ENCODE measurements at places on chromosomes 6 and 20.

DNA sequence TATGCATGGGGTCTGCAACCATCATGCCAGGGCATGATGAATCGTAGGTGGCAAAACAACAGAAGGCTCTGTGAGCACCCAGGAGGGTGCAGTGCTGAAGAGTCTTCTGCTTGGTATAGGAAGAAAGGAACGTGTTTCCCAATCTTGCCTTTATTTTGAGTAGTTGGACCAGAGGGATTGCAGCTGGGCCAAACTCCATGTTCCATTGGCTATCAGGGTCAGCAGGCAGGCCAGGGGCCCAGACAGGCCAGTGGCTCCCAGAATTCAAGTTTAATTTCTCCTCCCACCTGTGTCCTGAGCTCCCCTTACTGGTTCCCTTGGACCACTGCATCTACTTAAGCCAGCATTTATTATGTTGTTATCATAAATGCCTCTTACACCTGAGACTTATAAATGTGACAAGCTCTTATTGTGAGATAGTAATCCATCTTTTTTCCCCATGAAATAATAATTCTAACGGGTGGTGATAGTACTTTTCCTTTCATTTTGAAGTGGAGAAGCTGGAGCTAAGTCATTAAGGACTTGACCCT is 918 bp upstream of the TRIM38 start:
- DNase-seq = no peak

DNA sequence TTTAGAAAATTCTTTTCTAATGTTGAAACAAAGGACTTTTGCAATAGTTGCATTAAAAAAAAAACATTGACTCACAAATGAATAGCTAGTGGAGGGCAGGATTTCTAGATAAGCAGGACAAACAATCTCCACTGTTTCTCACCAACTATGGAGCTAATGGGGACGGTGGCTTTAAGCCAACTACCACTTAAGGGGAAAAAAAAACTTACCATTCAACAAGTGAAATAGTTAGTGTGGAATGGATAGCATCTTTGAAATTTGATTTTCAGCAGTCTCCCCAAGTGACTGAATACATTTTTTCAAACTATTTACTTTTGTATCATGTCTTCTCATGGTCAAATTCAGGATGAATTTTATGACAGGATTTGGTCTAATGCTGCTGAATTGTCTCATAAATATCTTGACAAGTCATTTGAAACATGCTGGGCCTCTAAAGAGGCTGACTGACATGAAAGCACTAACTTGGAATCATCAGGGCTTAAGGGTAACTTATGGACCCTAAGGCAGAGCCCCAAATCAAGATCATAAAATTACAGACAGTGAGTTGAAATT is 100.5 kb downstream of the EYA4 start:
- DNase-seq = no peak

- no peak for DNase-seq
These were observed 36.1 kb downstream of the FASTKD5 start for GRCh38 chr20:3123542-3123941.

- no peak for DNase-seq
These were observed 607.3 kb upstream of the CITED2 start for GRCh38 chr6:139981768-139982181.

DNA sequence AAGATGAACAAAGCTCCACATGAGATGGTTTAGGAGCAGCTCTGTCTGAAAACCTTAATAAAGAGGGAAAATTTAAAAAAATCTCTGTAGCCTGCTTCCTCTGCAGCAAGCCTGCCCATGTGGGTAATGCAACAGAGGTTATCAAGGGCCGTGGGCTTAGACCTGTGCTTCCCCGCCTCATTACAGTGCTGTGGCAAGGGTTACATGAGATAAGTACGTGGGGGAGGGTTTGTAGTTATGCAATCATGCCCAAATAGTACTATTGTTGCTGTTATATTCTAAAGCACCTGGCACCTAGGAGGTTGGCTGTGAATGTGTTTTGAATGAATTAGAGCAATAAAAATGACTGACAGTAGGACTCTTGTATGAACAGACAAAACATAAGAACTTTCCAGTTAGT is 68.3 kb downstream of the PKHD1 start:
- no peak for DNase-seq

- no peak for DNase-seq
These were observed 131.9 kb upstream of the STMND1 start for GRCh38 chr6:16969699-16970655.

DNA sequence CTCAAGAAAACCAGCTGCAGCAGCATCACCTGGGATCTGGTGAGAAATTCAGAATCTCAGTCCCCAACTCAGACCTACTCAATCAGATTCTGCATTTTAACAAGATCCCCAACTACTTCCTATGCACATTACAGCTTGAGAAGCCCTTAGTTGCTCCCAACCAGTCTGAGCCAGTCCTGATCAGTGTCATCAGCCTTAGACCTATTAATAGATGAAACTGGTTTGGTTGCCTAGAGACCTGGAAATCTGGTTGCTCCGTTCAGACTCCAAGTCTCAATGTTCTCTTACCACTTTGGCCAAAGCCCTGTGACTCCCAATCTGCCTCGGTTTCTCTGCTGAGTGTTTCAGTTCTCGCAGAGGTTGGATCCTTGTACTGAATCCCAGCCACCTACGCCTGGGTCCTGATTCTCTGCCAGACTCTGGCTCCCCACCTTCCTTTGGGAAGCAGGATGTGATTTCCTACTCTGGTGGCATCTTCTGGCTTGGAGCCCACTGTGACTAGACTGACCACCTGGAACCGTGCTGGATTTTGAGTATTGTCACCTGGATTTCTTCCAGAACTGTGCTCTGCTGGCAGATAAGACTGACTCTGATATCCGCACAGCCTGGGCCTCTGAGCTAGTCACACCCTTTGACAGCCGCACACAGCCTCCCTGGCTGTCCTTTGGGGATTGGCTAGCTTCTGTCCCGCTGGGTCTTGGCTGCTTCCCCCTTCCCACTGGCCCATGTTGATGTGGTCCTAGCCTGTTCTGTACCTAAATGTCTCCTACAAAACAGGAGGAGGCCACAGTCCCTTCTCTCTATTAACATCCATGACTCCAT is 20.3 kb upstream of the ATXN1 start:
- no peak for DNase-seq

- no peak for DNase-seq
These were observed 8.2 kb downstream of the CCN5 start for GRCh38 chr20:44723391-44723790.

DNA sequence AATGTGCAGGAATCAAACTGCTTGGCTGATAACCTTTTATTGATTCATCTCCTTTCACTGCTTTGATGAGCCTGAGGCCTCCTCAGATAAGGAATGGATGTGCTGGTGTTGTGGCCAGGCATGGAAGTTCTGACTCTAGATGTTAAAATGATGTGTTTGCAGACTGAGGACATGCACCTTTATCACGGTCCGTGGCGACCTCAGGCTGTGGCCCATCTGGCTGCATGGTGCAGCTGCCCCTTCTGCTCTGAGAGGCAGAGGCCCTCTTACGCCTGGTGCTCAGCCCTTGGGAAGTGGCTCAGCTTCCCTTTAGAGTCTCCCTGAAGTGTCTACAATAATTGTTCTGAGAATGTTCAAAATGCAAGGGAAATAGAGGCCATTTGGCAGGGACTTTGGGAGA is 26.2 kb downstream of the CDH4 start:
- no peak for DNase-seq

DNA sequence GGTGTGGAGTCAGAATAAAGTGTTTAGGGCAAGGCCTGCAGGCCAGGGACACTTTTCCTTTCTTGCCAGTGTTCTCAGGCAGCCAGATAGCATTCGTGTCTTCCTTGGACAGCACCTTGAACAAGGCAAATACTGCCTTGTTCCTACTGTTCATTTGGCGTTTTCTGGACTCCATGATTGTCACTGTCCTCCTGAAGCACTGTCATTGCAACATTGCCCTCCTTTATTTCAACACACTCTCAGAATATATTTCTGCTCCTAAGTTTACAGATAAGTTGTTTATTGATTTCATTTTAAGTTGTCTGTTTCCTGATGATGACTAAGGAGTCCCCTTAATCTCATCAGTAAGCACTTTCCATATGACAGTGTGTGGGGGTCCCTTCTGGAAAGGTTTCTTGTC is 15.1 kb upstream of the DEF6 start:
- DNase-seq = no peak

DNA sequence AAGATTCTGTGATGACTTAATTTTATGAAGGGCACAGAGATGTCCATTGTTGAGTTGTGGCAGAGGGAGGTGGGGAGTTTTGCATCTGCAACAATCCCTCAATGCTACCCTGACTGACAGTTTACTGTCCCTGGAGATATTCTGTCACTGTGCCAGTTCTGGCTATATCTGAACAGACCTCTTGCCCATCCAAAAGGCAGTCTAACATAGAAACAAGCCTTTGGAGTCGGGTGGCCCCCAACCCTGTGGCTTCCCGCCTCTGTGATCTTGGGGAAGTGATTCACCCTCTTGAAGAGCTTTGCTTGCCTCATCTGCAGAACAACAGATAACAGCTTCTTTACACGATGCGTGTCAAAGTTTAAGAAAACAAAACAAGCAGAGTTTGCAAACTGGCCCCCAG is 3.8 kb upstream of the E2F1 start:
- DNase-seq = no peak

GRCh38 chr20:11271920-11272594 is 598.3 kb upstream of the JAG1 start:
- no peak for DNase-seq

DNA sequence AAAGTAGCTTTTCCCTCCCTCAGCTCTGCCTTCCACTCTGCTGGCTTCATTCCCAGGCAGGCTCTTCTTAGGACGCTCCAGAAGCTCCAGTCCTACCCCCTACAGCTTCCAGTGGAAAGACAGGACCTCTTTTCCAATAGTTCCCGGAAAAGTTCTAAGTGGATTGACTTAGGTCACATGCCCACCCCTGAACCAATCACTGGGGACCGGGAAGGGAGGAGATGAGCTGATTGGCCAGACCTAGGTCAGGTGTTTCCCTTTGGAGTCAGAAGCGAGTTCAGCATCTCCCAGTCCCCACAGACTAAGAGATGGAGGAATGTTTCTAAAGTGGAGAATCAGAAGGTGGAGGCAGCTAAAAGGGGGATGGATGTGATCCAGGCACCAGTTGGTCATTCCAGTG is 62.9 kb upstream of the KCNG1 start:
- DNase-seq = no peak

DNA sequence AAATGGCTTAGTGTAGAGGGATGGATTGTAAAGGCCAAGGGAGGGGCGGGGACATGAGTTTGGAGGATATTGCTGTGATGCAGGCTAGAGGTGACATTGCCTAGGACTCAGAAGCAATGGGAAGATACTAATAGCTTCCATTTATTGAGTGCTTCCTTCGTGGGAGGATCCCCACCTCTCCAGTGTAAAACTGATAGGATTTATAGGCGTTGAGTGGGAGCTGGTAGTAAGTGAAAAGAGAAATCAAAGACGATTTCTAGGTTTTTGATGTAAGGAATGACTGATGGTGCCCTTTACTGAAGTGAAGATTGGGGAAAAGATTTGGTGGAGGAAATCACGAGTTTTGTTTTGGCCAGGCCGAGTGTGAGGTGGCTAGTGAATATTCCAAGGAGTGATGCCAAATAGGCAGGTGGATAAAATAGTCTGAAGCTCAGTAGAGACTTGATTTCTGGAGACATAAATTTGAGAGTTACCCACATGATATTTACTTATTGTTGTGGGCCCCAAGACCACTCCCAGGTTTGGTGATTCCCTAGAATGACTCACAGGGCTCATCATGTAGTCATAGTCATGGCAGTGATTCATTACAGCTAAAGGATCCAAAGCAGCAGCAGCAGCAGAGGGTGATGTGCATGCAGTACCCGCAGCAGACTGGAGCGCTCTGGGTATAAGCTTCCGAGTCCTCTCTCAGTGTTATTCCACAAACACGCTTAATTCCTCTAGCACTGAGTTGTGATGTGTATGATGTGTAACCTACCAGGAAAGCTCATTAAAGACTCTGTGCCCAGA is 10.2 kb downstream of the RPRD1B start:
- DNase-seq = no peak

DNA sequence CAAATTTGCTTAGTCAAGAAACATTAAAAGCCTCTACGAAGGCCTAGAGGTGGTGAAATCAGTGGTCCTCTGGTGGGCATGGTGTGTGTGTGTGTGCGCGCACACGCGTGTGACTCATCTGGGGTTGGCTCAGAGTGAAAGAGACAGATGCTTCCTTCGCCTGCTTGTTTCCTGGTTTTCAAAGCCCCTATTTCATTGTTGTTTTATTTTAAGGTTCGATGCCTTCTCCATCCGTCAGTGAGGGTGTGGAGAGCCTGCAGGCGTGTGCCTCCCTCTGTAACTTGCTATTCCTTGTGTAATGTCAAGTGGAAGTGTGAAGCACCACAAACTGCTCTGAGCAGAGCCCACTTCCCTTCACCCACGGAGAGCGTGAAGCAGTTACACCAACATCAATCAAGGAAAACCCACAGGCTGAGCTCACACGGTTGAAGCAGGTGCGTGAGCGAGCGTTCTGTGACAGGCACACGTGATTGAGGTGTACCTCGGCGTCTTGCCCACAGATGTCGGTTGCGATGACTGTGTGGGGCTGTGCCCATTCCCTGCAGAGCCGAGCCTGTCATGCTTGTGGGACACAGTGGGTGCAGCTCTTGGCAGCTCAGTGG is 233.9 kb downstream of the PRL start:
- DNase-seq = peak; percentile 38

GRCh38 chr20:11582060-11582459 is 335.6 kb upstream of the BTBD3 start:
- no peak for DNase-seq

DNA sequence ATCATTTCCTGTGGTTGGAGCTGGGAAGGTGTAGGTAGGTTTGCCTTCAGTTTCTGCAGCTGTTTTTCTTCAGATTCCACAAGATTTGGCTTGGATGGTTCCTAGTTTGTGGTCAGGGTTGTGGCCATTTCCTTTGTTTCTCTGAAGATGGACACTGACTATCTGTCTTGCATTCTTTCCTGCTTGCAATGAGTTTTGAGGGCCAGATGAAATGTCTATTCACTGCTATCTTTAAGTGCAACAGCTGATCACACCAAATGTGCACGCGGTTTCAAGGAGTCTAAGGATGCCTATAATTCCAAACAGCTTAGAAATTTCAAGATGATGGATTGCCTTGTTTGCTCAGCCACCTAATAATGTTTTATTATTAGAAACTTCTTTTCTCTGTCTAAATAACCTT is 28.4 kb downstream of the IL20RA start:
- no peak for DNase-seq

DNA sequence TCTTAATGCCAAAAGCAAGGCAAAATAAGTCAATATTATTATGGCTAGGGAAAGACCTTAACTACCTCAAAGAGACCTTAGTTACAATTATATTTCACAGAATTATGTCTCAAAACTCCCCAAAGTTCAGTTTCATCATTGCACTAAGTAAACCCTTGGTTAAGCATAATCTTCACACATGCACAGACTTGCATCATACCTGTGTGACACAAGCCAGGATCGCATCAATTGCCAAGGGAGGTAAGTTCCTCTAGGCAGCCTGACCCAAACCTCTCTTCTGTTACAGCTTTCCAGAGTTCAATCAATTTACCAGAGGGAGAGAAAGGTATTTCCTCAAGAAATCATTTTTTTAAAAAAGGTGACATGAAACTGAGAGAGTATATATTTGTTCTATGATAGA is 31.9 kb upstream of the PRSS35 start:
- DNase-seq = no peak

DNA sequence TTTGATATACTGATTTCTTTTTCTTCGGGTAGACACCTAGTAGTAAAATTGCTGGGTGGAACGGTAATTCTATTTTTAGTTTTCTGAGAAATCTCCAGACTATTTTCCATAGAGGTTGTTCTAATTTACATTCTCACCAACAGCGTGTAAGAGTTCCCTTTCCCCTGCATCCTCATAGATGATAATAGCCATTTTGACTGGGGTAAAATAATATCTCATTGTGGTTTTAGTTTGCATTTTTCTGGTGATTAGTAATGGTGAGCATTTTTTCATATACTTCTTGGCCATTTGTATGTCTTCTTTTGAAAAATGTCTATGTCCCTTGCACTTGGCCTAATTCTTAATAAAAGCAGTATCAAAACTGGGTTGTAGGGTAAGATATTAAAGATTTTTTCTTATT is 148.9 kb upstream of the SIM1 start:
- DNase-seq = no peak
